ENCODE measurements at places on chromosomes 6 and 20. TPM values are rescaled to one million over a fixed set of nuclear protein-coding genes. Genes with fewer than 3 reads are reported as not detected.

- H3K36me3 ChIP-seq, result no peaks in the 10 kb centered on the region
- H3K4me3 ChIP-seq, result no peak overlapping the region
- no peaks in the 10 kb centered on the region for H3K27me3 ChIP-seq
- H3K4me1 ChIP-seq, result no peaks in the 10 kb centered on the region
- peak overlapping the region; percentile 19 for H3K27ac ChIP-seq
- DNase-seq, result no peak
Observed at GRCh38 chr6:6781172-6781872, 192.8 kb downstream of the LY86 start.

DNA sequence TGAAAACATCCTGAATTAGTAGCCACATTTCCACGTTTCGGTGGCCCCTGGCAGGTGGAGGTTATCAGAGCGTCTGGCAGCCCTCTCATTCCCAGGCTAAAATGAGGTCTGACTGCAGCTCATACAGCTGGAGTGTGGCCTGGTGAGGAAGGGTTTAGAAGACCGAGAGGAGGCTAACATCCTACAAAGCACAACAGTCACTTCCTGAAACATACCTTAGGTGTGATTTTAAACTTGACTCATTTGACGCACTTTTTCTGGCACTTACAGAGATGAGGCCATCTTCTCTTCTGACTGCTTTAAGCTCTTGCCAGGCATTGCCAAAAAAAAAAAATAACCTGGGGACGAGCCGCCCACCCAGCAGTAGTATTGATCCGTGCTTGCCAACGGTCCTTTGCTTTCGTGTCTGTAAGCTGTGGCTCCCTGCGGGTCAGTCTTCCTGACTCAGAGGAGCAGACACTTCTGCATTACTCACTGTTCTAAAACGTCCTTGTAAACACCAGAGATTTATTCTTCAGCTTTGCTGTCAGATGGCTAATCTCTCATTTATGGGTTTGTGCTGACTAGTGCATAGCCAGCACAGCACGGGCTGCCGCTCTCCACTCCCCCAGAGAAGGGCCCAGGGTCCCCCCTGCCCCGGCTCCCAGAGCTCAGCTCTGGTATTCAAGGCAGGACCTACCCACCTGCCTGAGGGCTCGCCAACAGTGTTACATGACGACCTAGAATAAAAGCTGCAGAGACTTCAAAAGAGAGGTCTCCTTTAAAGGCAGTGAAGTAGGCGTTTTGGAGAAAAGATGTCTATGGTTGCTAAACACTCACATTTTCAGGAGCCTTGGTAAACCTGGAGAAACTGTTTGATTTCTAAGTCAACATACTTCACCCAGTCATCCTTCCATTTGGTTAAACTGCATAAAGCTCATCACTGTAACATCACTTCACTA is 78.5 kb upstream of the FRMD1 start:
- H3K27ac ChIP-seq, result peak overlapping the region; percentile 41
- H3K4me1 ChIP-seq, result no peaks in the 10 kb centered on the region
- H3K4me3 ChIP-seq, result peak overlapping the region; percentile 35
- no peaks in the 10 kb centered on the region for H3K27me3 ChIP-seq
- DNase-seq, result no peak

DNA sequence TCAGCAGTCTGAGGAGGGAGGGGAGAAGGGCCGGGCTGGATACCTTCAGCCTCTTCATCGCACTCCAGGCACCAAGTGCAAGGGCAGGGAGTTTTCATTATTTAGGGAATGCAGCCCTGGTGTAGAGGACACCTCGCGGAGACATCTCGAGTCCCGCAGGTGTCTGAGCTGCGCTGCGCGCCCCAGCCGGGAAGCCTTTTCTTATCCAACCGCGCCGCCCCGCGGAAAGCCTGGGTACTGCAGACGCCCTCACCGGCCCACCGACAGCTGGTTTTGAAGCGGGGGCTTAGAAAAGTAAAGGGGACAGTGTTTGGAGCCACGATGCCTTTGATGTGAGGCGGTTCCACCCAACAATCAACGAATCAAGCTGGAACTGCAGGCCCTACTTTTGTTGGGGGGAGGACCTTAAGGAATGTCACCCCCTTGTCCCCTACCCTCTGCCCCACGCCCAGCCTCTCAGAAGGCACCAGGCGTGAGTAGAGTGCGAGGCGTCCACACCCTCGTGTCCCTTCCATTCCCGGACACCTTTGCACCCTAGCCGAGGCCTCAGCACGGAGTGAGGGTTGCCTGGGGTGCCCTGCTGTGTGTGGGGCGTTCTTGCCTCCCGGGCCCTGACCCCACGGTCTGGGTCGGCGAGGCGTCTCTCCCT is 8.6 kb downstream of the NKX2-2 start:
- peaks cover 12% of the 10 kb centered on the region for H3K4me1 ChIP-seq
- H3K4me3 ChIP-seq, result peak overlapping the region; percentile 68
- peaks cover 8% of the 10 kb centered on the region for H3K27me3 ChIP-seq
- H3K36me3 ChIP-seq, result no peaks in the 10 kb centered on the region
- peak; percentile 28 for DNase-seq
- H3K27ac ChIP-seq, result no peak overlapping the region

GRCh38 chr6:89190741-89191140 is 26.4 kb downstream of the GABRR1 start:
- H3K36me3 ChIP-seq, result no peaks in the 10 kb centered on the region
- no peaks in the 10 kb centered on the region for H3K27me3 ChIP-seq
- no peak for DNase-seq
- no peaks in the 10 kb centered on the region for H3K4me1 ChIP-seq
- no peak overlapping the region for H3K27ac ChIP-seq

GRCh38 chr6:159130846-159131245 is 38.4 kb upstream of the FNDC1 start:
- H3K4me3 ChIP-seq, result no peak overlapping the region
- no peaks in the 10 kb centered on the region for H3K4me1 ChIP-seq
- H3K27ac ChIP-seq, result no peak overlapping the region
- no peaks in the 10 kb centered on the region for H3K36me3 ChIP-seq
- no peak for DNase-seq

DNA sequence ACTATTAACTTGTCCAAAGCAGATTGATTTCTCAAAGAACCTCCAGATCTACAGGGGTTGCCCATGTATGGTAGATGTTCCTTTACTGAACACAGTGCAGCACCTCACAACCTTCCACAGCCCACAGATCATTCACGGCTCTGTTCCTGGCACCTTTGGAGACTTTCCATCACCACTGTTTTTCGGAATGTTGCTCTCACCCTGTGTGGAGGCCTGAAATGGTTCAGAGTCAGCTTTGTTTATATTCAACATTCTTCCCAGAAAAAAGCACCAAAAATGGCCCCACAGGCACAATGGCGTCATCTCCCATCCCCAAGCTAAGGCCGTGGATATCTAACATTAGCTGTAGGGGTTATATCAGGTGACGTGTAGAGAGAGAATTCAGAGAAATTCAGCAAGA is 74.7 kb downstream of the DHX35 start:
- H3K36me3 ChIP-seq, result no peaks in the 10 kb centered on the region
- H3K27ac ChIP-seq, result no peak overlapping the region
- no peaks in the 10 kb centered on the region for H3K27me3 ChIP-seq
- no peak overlapping the region for H3K4me3 ChIP-seq
- DNase-seq, result no peak

GRCh38 chr6:3081960-3082359 is 13.7 kb downstream of the RIPK1 start:
- no peak overlapping the region for H3K27ac ChIP-seq
- no peak overlapping the region for H3K4me3 ChIP-seq
- peaks cover 8% of the 10 kb centered on the region for H3K36me3 ChIP-seq
- no peaks in the 10 kb centered on the region for H3K4me1 ChIP-seq

- no peaks in the 10 kb centered on the region for H3K4me1 ChIP-seq
- no peak for DNase-seq
- no peak overlapping the region for H3K27ac ChIP-seq
- H3K27me3 ChIP-seq, result no peaks in the 10 kb centered on the region
- H3K4me3 ChIP-seq, result no peak overlapping the region
- no peaks in the 10 kb centered on the region for H3K36me3 ChIP-seq
Observed at GRCh38 chr6:163814494-163815364, 400.2 kb downstream of the QKI start.

GRCh38 chr6:105618247-105618646 is 215.4 kb upstream of the PREP start:
- no peaks in the 10 kb centered on the region for H3K4me1 ChIP-seq
- no peaks in the 10 kb centered on the region for H3K27me3 ChIP-seq
- H3K4me3 ChIP-seq, result no peak overlapping the region

GRCh38 chr20:57065646-57066045 is 200.8 kb downstream of the BMP7 start:
- H3K27ac ChIP-seq, result no peak overlapping the region

GRCh38 chr6:56440551-56440981 is 193.2 kb upstream of the COL21A1 start:
- no peak overlapping the region for H3K4me3 ChIP-seq
- DNase-seq, result no peak
- no peaks in the 10 kb centered on the region for H3K27me3 ChIP-seq
- no peaks in the 10 kb centered on the region for H3K36me3 ChIP-seq

DNA sequence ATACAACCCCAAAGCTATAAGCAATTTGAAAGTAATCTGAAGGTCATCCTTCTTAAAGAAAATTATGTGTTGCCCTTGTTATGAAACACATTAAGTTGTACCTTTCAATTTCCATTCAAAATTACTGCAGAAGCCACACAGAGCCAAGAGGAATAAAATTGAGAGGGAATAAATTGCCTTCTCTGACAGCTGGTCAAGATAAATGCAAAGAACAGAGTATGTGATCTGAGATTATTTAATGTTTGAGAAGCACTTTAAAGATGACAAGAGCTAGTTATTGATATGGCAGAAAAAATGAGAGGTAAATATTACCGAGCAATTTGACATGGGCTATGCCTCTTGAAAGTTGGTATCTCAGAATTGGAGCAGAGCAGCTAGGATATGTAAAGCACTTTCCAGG is 61.6 kb downstream of the TRDN start:
- H3K4me1 ChIP-seq, result no peaks in the 10 kb centered on the region
- H3K36me3 ChIP-seq, result no peaks in the 10 kb centered on the region
- no peak overlapping the region for H3K27ac ChIP-seq
- H3K4me3 ChIP-seq, result no peak overlapping the region
- H3K27me3 ChIP-seq, result no peaks in the 10 kb centered on the region
- no peak for DNase-seq

GRCh38 chr20:44643596-44644229 is 7.8 kb downstream of the ADA start:
- DNase-seq, result no peak
- no peaks in the 10 kb centered on the region for H3K36me3 ChIP-seq
- no peaks in the 10 kb centered on the region for H3K27me3 ChIP-seq
- peaks cover 4% of the 10 kb centered on the region for H3K4me1 ChIP-seq

DNA sequence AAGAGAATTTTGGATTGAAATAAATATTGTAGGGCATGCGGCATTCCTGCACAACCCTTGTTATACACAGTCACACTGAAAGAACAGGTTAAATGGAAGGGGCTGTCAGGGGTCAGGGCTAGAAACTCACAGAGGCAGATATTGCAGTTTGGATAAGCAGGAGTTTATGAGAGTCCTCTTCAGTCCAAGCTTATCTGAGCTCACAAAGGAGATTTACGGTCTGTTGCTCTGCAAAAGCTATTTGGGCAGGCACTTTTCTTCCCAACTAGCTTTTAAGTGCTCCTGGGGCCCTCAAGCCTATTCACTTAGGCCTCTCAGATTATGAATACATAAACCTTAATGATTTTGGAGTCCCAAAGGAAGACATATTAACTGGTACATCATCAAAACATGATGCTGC is 156.2 kb downstream of the SOX4 start:
- H3K27me3 ChIP-seq, result no peaks in the 10 kb centered on the region
- peak overlapping the region; percentile 1 for H3K27ac ChIP-seq

DNA sequence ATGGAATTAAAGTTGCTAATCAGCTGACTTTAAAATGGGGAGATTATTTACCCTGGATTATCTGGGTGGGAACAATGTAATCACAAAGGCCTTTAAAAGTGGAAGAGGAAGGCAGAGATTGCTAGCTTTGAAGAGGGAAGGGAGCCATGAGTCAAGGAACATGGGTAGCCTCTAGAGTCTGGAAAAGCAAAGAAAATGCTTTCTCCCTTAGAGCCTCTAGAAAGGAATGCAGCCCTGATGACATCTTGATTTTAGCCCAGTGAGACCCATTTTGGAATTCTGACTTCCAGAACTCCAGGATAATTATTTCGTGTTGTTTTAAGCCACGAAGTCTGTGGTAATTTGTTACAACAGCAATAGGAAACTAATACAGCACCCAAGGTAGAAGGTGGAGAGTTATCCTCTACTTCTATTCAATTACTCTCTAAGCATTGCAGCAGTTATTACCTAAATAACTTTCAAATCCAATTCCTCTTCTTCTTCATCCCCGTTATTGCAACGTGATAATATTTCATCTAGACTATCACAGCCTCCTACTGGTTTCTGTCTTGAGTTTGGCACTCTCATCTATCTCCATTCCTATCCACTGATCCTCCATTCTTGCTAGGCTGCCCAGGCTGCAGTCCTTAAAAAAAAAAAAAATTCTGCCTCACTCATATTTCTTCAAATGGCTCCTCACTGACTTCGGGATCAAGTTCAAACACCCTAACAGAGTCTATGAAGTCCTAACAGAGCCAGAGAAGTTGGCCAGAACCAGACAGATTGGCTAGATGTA is 224.3 kb downstream of the BTBD9 start:
- no peaks in the 10 kb centered on the region for H3K4me1 ChIP-seq
- no peak overlapping the region for H3K27ac ChIP-seq
- H3K36me3 ChIP-seq, result no peaks in the 10 kb centered on the region

DNA sequence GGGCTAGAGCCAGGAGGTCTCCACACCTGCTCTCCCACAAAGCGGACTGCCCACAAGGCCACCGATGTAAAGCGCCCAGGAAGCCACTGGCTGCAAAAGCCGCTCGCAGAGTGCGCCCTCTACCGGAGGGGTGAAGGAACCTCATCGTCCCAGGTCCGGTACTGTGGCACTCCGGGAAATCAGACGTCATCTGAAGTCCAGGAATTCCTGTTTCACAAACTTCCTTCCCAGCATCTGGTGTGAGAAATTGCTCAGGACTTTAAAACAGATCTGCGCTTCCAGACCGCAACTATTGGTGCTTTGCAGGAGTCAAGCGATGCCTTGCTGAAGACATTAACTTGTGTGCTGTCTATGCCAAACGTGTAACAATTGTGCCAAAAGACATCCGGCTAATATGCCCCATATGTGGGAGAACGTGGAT is 115.1 kb upstream of the ARID1B start:
- peak overlapping the region; percentile 18 for H3K4me3 ChIP-seq
- H3K27me3 ChIP-seq, result no peaks in the 10 kb centered on the region
- H3K27ac ChIP-seq, result no peak overlapping the region
- no peaks in the 10 kb centered on the region for H3K4me1 ChIP-seq

Gene ABHD16B
- total RNA-seq, result not detected

Gene SPTLC3
- total RNA-seq, result 7.9 TPM

Gene CCN6
- total RNA-seq, result not detected

Gene SH3BGRL2
- total RNA-seq, result 54.4 TPM

Gene PTPN1
- 23.8 TPM for total RNA-seq

Gene BMP5
- total RNA-seq, result 1.3 TPM

Gene ZFAND3
- 53.0 TPM for total RNA-seq

Gene RNF8
- total RNA-seq, result 16.0 TPM

Gene TGM3
- not detected for total RNA-seq

Gene SPAG4
- total RNA-seq, result 3.4 TPM

Gene BCKDHB
- total RNA-seq, result 19.0 TPM

Gene SLC12A5
- total RNA-seq, result not detected

Gene TUBB2B
- 7.3 TPM for total RNA-seq

Gene TAAR2
- not detected for total RNA-seq

Gene C4A
- total RNA-seq, result 230 TPM

Gene CNR1
- 9.4 TPM for total RNA-seq
